Mesenteric fat pad (tissue), 1 donor: ENCODE measurements at places on chromosomes 13 and 19. TPM values are rescaled to one million over a fixed set of nuclear protein-coding genes. Genes with fewer than 3 reads are reported as not detected.

TEX29 gene
- 0.67 TPM for total RNA-seq

- DNase-seq: no peak
These were observed 4.1 kb downstream of the LRFN3 start for GRCh38 chr19:35940078-35940775.

DNA sequence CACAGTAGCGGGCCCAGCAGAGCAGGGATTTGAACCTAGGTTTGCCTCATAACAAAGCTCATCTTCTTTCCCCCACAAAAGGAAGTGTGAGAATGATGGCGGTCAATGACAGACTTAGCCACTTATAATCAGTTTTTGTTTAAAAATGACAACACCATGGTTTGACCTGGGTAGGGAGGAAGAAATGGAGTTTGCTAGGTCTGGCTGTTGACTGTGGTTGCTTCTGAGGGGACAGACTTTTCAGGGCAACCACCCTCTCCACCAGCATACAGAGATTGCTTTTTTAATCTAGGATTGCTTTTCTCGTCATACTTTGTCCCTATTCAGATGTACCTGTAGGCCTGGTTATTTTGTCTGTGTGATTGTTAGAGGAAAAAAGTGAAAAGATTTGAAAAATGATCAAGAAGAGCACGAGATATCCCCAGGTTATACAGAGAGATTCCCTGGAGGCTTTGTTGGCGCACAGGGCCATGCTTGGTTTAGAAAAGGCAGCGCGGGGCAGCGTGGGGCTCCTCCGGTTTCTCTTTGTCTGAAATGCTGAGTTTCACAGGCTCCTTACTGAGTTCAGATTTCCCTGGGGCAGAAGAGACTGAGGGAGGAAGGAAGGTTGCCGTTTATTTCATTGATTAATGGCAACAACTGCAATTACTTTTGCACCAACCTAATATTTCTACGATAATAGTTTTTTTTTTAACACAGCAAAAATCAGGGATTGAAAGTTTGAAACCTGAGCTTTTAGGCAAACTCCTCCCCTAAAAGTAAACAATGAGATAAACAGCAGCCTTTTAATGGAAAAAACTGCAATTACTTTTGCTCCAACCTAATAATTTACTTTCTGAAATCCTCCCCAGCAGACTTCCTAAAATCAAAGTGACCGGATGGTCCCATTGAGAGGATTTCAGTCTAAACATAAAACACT is 97.0 kb upstream of the RNF113B start:
- no peak for DNase-seq

- no peak for DNase-seq
These were observed 589.8 kb downstream of the LMO7 start for GRCh38 chr13:76225815-76226489.

- no peak for DNase-seq
These were observed 1.7 kb downstream of the ITM2B start for GRCh38 chr13:48234566-48235340.

DNA sequence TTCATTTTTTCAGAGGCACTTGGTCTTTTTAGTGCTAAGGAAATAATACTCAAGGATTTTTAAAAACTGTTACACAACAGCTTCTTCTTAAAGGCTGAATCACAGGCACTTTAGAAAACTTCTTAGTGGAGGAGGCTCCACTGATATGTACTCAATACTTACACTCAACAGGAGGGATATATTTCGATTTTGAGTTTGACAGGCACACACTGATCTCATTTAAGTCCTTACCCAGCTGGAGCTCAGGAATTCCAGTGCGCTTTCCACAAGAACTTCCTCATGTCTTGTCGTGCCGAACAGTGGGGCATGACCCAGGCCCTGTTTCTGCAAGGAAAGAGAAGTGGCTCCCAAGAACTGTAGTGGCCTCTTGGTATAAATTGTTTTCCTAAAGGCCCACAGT is 103.8 kb downstream of the RGCC start:
- DNase-seq: no peak

GRCh38 chr19:1288226-1288612 is 2.5 kb downstream of the EFNA2 start:
- DNase-seq: no peak

- no peak for DNase-seq
These were observed 309.3 kb upstream of the MAB21L1 start for GRCh38 chr13:35785576-35786303.

GRCh38 chr13:71460211-71460610 is 406.8 kb downstream of the DACH1 start:
- no peak for DNase-seq
